Stimulated activated CD8-positive, alpha-beta memory T cell treated with anti-CD3 and anti-CD28 coated beads, Interleukin-7, amount 100 ng/mL, for 4 hours (primary cell): ENCODE measurements at places on chromosomes 1 and 21.

DNA sequence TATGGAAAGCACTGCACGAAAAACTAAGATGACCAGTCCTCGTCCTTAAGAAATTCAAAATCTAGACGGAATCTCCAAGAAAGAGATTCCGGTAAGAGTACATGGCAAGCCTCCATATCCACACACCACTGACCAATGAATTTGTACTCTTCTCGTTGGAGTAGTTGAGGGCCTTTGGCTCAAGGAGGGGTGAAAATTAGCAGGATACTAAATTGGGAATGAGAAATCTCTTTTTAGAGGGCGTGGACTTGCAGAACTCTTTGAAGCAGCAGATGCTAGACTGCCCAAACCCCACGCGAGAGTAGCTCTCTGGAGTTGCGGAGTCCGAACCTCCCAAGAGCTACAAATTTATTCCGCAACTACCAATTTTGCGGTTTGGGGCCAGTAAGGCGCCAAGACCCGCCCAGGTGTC is 872 bp upstream of the PPP2R5A start:
- DNase-seq = no peak

DNA sequence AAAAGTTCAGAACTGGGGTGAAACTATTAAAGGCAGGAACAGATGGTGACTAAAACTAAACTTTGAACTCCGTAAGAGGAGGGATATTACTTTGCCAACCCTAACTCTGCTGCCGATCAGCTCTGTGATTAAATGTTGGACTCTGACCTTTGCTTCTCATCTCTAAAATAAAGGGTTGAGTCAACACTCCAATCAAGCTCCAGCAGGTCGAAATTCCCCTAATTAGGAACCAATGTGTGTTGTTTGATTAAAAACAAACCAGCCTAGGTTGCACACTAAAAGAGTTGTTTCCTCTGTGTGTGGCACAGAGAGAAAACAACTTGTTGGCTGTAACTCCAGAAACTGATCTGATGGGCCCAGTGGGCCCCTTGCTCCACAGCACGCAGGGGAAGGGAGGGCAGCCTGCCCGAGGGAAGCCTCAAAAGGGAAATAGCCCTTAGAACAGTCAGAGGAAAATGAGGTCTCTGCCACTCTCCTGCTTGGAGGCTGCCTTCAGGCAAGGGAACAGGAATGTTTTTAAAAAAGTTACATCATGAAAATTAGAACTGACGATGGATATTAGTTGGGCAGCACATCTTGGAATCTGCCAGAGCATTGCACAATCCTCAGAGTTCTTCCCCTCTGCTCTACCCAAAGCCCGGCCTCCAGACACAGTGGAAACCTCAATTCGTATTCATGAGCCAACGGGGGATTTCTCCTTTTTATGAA is 69.3 kb downstream of the KCTD3 start:
- no peak for DNase-seq

GRCh38 chr1:209324901-209325871 is 258.3 kb upstream of the CAMK1G start:
- DNase-seq = no peak

DNA sequence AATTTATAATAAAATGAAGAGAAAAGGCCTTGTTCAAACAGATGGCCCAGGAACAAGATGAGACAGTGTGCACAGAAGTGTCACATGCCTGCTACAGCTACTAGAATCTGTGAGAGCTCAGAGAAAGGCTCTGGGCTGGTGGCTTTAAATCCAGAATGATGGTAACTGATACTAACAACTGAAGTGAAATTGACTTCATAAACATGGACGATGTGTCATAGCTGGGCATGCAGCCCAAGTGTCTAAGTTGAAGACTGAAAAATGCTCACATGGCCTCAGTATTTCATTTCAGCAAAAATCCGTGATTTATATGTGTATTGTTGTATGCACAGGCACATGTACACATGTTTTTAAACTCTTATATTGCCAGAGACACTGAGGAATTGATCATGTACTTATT is 208.3 kb upstream of the RUNX1 start:
- DNase-seq = no peak

DNA sequence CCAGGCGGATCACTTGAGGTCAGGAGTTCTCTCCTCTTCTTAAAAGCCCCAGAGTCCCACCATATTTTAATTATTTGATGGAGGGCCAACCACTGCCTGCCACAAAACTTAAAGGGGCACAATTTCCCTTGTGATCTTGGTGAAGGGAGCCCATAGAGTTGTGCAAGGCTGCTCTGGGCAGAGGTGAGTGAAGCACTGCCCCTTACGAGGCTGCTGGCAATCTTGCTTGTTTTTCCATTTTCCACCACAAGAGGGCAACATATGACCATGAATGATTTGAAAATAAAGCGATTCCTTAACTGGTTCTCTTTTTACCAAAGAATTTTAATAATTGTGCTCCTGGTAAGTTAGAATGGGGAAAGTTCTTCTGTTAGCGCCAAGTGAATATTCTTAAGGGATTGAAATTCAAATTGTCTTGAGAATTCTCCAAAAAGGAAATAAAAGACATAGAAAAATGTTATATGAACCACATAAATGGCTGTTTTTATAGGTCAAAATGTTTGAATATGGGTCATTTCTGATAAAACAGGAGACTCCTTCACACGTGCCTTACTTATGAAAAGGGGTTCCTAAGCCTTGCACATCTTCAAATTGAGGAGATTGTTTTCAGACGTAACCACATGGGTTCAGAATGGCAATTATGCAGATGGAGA is 22.7 kb downstream of the PGM1 start:
- peak; percentile 20 for DNase-seq

DNA sequence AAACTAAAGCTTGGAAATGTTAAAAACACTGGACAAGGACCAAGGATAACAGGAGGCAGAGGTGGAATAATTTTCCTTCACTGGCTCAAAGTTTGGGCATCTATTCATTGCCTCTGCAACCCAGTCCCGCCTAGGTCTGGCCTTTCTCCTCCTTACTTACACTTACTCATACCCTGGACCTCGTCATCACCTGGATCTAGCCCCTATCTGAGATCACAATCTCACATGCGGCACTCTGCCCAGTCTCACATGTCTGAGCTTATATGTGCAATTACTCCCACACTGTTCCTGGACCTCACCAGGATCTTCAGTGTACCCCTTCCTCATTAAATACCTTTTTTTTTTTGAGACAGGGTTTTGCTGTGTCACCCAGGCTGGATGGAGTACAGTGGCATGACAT is 37.6 kb downstream of the NVL start:
- no peak for DNase-seq

GRCh38 chr1:78469576-78469975 is 21.2 kb upstream of the PTGFR start:
- no peak for DNase-seq

DNA sequence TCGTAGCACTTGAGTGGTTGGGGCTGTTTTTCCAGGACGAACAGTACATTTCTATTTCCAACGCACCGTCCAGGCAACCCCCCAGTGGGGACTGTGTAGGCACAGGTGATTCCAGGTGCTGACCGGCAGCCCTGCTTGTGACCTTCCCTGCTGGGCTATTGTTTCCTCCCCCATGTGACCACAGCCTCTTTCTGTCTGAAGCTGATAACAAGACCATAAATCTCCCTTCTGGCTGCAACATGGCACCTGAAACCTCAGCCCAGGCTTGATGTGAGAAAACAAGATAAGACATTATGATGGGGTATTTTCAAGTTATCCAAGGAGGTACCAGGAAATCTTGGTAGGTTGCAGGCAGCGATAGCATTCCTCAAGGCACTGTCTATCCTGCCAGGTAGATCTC is 48.2 kb downstream of the HLX start:
- DNase-seq = no peak

DNA sequence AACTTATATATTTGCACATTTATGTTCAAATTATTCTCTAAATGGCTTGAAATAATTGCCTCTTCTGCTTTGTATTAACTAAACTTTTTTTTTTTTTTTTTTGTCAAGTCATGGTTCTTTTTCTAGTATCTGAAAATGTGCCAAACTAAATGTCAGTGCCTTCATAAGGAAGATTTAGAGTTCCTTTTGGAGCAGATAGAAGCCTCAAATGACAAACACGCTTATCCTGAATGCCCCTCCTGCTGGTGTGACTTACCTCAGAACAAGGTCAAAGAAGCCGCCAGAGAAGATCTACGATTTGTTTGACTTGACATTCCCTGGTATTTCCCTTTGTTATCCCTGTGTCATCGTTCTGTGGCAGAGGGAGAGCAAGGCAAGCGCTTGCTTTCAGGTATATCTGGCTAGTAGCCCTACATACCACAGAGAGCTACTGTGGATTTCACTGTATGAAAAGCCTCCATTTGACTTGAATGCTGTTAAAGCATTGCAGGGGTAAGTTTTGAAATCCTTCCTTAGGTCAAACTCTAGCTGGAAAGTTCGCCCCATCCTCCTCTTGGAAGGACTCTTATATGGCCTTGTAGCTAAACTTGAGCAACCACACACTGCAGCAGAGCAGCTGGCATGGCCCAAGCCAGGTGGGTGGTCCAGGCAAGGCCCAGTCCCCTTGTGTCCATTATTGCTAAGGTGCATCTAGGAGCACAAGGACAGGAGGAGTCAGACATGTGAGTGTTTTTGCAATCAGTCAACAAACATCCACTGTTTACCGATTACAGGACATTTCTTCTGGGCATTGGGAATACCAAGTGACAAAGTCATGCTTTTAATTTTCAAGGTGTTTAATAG is 285.4 kb upstream of the USP25 start:
- DNase-seq = no peak

DNA sequence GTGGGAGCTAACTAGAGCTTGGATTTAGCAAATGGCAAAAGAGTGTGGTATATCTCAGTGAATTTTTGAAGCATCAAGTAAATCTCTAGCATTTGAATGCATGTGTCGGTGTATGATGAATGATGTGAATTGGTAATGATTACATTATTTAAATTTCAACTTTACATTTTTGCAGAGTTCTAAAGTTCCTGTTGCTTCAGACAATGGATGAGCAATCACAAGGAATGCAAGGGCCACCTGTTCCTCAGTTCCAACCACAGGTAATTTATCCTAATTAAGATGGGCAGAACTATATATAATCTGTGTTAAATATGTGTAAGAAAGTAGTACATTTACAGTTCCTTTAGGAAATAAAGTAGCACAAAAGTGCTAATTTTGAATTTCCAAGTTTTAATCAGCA is 75.6 kb downstream of the NEK7 start:
- no peak for DNase-seq

- DNase-seq = no peak
Measured at GRCh38 chr21:45555251-45555556, 13.0 kb upstream of the SLC19A1 start.

GRCh38 chr1:172851077-172851476 is 192.2 kb downstream of the FASLG start:
- no peak for DNase-seq

GRCh38 chr1:117586747-117587498 is 18.9 kb upstream of the TENT5C start:
- no peak for DNase-seq

DNA sequence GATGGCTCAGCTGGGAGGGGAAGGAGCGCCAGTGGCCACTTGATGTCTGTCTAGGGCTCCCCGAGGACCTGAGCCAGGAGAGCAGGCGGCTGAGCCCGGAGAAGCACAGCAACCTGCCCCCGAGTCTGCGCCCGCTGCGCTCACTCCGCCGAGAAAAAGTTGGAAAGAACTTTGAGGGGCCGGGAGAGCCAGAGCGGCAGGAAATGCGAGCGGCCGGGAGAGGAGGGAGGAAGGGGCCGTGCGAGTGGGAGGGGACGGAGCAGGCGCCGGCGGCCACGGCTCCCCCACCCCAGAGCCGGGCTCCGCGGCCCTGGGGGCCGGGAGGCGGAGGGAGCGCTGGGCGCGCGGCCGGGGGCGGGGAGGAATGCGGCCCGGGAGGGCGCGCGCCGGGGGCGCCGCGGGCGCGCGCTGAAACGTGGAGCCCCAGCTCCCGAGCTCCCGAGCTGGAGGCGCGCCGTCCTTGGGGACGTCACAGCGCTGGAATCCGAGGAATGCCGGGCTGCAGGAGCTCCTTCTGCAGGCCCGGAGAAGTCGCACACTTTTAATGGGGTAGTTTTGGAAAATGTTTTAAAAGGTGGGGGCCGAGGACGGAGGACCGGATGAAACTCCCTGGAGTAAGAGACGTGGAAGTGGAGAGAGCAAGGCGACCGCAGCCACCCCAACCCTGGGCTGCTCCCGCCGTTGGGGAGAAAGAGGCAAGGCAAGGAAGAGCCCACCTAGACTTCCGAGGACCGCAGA is at the start of gene PTPN14:
Gene PTPN14 (minus strand): TSS at position 167 of the 738 bp plus-strand sequence. CDS start 86,799 bp downstream, outside the sequence.
- no peak for DNase-seq

GRCh38 chr1:150268340-150268704 is 494 bp downstream of the APH1A start:
- peak; percentile 3 for DNase-seq

- no peak for DNase-seq
Measured at GRCh38 chr1:7519181-7519860, 251.8 kb upstream of the VAMP3 start.

- DNase-seq = no peak
Measured at GRCh38 chr1:233394860-233395717, 67.6 kb downstream of the MAP3K21 start.

DNA sequence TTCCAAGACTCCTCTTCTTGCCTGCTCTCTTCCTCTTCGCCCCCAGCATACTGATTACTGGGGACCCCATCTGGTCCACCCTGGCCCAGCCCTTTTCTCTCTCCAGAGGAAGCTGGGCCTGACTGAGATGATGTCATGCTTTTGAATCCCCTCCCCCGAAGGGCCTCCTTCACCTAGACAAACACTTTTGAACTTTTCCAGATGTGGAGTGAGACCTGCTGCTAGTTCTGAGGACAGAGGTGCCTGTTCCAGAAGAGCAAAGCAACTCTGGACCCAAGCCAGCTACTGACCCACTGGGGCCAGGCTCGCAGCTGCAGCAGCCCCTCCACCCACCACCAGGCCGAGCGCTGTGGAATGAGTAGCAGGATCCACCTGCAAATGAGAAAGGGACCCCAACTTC is 8.4 kb downstream of the CD34 start:
- DNase-seq = no peak

GRCh38 chr1:61692155-61692800 is 32.7 kb downstream of the TM2D1 start:
- DNase-seq = no peak

- no peak for DNase-seq
Measured at GRCh38 chr1:205453466-205453865, 2.4 kb downstream of the BLACAT1 start.

DNA sequence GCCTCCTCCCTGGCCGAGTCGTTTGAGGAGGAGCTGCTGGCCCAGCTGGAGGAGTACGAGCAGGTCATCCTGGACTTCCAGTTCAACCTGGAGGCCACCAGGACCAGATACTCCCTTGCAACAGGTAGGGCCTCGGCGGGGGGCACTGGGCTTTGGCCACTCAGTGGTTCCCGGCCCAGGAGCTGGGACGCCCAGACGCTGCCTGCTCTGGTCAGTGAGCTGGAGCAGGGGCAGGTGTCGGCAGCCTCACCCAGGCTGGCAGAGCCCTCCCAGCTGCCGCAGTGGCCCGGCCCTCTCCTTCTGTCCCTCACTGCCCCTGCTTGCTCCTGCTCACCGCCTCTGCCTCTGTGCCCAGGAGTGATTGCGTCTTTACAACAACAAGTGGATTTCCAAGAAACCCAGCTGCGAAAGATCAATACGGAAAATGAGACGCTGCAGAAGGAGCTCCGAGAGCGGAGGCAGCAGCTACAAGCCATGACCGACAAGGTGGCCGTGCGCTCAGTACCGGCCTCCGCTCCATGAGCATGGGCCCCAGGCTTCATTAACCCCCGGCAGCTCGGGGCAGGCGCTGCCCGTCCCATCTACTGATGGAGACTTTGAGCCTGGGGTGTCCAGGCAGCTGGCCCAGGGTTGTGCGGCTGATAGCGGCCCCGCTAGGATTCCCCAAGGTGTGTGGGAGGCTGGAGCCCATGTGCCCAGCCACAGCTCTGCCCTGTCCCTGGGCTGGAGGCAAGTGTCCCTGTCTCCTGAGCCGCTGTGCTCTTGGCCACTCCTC is 9.0 kb upstream of the SMIM1 start:
- no peak for DNase-seq

GRCh38 chr1:225555821-225556220 is 97.1 kb downstream of the ENAH start:
- DNase-seq = no peak
